ENCODE measurements at places on chromosomes 3 and 15.

DNA sequence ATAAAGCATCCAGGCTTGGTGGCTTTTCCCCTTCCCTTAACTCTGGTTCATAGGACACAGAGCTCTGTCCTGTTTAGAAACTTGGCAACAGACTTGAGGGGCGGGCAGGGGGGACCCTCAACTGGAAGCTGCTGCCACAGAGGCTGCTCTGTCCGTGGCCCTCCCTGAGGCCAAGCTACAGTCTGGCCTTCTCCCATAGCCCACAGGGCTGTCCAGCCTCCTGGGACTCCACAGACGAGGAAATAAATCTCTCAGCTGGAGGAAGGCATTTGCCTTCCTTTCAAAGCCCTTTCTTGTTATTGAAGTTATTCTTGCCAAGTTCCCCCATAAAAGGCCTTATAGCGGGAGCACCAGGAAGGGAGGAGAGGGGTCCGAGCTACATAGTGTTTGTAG lies 248.8 kb upstream of the TPM1 start:
- DNase-seq: no peak

- no peak for DNase-seq
Observed at GRCh38 chr15:83068054-83068453, 1.0 kb upstream of the BTBD1 start.

DNA sequence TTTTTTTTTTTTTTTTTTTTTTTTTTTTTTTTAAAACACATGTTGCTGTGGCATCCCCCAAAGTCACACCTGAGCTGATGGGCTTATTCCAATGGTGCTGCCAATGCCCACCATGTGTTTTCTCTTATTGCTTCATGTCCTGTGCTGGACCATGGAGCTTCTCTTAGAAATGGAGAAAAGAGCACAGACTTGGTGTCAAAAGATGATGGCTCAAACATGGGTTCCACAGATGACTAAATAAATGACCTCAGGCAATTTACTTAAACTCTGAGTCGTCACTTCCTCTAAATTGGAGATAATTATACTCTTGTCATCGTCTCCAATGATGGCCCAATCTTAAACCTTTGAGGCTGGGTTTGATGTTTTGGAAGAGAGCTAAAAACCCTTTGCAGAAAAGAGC lies 28.1 kb downstream of the CHST2 start:
- no peak for DNase-seq

DNA sequence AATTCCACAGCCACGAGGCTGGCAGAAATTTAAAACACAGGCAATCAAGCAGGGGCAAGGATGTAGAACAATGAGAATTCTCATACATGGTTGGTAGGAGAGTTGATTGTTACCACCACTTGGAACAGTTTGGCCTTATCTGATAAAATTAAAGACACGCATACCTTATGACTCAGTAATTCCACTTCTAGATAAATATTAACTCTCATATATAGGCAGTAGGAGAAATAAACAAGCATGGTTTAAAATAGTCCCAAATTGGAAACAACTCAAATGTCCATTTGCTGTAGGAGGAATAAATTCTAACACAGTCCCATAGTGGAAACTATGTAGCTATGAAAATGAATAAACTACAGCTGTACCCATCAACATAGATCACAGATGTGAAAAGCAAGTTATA lies 42.3 kb upstream of the USP3 start:
- no peak for DNase-seq

DNA sequence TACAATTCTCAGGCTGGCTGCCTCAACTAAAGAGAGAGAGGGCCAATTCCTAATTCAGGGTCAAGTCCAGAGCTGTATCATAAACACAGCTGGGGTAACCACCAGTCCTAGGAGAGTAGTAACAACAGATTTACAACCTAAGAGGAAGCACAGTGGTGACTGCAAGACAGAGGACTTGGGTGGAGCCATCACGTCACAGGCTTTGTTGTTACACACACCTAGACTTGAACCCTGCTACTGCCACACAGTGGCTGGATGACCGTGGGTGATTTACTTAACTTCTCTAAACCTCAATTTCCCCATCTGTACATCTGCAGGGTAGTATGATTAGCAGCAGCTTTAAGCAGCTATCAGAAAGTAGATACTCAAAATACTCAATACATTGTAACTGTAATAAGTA lies 78.6 kb downstream of the MYLK start:
- DNase-seq: no peak

- no peak for DNase-seq
Observed at GRCh38 chr3:172752651-172753050, 2.1 kb downstream of the ECT2 start.

DNA sequence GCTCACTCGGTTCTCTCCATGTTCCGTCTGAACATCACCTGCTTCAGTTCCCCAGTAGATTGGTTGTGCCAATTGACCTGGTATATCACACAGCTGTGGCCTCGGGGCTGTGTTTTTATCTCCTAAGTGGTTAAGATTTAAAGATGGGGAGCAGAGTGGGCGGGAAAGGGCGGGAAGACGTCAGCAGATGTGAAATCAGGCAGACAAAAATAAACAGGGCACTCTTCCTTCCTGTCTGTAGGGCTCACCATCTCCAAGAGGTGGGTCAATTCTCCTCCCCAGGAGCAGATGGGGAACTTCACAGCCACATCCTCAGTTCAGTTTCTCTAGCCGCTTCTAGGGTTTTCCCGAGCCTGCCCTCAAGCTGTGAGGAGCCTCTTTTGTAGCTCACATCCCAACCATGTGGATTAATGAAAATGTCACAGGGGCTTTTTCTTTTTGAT lies 26.8 kb upstream of the LIMD1 start:
- DNase-seq: no peak

DNA sequence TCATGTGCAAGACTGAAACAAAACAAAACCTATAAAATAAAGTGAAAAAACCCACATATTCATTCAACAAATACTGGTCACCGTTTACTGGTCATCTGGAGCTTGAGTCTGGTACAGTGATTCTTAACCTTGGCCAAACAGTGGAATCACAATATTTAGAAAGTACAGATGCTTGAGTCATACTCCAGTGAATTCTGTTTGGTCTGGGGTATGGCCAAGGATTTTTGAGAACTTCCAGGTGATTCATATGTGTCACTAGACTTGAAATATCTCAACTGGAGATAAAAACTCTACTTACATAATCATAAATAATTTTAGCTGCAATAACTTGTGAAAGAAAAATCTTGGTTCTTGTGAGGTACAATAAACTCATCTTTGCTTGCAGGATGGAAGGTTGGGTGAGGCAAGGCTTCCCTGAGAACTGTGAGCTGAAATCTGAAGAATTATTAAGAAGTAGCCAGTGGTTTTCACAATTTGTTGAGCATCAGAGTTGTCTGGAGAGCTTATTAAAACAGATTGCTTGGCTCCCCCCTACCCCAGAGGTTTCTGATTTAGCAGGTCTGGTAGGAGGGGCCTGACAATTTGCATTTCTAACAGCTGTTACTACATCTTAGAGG lies 9.6 kb downstream of the NEK11 start:
- DNase-seq: no peak

DNA sequence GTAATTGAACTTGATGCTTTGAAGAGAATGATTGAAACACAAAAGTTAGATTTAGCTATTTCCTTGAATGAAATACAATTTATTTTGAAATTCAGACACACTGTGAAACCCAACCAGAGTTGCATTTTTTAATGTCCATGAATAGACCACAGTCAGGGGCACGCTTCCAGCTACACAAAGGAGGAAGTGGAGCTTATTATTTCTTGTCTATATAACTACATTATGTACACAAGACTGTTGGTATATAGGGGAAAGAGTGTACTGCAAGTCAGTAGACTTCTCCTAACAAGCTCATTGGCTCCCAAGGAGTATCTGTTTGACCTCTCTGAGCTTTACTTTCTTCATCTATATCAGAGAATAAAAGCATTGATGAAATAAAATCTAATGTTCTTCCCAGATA lies 326.2 kb downstream of the RYR3 start:
- DNase-seq: no peak

DNA sequence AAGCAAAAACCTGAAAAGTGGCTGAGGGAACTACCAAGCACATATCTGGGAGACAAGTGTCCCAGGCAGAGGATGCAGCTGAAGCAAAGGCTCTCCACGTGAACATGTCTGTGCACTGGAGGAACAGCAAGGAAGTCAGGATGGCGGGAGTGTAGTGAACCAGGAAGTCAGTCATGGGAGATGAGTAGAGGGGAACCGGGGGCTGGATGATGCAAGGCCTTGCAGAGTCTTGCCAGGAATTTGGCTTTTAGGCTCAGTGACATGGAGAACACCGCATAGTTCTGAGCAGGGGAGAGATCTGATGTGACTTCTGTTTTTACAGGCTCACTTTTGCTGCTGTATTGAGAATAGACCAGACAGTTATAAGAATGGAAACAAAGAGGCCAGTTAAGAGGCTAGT lies 19.0 kb downstream of the C2CD4A start:
- DNase-seq: no peak

- no peak for DNase-seq
Observed at GRCh38 chr3:57935539-57935938, 72.7 kb upstream of the FLNB start.

GRCh38 chr15:70852501-70853317 lies 1.2 kb downstream of the LARP6 start:
- DNase-seq: no peak

GRCh38 chr15:55108858-55109518 lies 87.8 kb downstream of the RSL24D1 start:
- peak; percentile 18 for DNase-seq

GRCh38 chr3:188947401-188948280 lies 224.1 kb upstream of the TPRG1 start:
- DNase-seq: no peak

DNA sequence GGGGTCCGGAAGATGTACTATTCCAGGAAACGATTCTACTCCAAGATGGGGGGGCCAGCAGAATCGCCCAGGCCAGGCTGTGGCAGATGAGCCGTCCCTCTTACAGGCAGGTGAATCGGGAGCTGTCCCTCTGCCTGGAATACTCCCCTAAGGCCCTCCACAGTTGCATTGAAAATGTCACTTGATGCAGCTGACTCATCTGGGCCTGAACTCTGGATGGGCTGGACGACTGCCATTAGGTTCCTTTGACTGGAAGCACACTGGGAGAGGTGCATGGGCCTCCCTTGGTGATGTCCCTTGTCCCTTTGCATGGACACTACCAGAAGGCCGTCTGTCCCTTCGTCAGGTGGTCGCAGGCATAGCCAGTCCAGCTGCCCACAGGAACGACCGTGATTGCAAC lies 69.6 kb upstream of the HRH1 start:
- DNase-seq: no peak

DNA sequence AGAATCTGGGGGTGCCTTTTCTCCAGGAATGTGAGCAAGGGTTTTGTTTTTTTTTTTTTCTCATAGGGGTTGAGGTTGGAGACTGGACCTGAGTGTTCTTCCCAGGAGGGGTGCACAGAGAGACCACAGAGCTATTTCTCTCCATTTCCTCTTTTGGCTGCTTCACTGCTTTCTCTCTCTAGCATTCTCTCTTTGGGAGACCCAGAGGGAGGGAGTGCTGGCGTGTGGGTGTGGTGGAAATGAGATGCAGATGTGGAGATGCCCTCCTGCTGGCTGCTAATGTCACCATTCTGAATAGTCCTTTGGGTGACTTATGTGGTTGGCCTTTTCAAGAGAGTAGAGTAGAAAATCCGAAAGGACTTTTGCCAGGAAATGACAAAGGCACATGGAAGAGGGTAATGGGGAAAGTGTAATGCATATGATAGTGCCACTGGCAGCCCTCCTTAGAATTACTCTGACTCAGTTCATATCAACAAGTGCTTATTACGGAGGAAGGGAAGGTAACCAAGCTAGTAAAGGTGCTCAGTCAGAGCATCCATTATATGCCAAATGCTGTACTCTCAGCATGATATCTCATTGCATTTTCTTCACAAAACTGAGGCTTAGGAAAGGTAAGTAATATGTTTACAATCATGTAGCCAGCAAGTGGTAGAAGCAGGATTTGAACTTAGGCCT lies 1.9 kb downstream of the SYN2 start:
- no peak for DNase-seq

DNA sequence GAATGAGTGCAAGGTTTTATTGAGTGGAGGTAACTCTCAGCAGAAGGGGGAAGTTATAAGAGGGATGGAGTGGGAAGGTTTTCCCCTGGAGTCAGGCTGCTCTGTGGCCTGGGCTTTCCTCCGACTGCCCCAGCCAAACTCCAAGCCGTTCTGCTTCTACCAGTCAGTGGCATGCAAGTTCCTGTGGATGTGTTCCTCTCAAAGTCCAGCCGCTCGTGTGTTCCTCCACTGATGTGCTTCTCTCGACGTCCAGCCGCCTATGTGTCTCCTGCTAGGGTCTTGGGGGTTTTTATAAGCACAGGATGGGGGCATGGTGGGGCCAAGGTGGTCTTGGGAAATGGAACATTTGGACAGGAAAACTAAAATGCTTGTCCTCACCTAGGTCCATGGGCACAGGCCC lies 9.0 kb upstream of the U2SURP start:
- no peak for DNase-seq

- no peak for DNase-seq
Observed at GRCh38 chr15:25883463-25884259, 20.5 kb upstream of the ATP10A start.

GRCh38 chr3:16917980-16918682 lies 33.4 kb downstream of the PLCL2 start:
- DNase-seq: no peak

- DNase-seq: no peak
Observed at GRCh38 chr3:114447545-114447944, 153.7 kb downstream of the TIGIT start.

GRCh38 chr3:89533275-89533674 lies 425.9 kb downstream of the EPHA3 start:
- no peak for DNase-seq

DNA sequence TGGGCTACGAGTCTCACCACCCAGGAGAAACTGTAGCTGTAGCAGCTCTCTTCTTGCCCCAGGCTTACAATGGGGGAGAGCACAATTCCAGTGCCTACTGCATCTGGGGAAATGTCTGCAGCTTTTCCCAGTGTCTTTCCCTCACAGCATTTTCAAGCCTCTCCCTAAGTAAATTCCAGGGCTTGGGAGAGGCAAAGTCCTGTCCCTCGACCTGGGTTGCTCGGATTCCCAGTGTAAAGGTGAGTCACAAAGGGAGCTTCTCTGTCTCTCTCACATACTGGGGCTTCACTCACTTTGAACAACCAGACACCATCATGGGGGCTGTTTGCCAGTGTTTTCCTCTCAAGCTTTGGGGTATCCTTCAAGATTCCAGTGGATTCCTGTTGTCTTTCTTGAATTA lies 689.4 kb upstream of the NAALADL2 start:
- DNase-seq: no peak

GRCh38 chr15:86375733-86376280 lies 296.1 kb downstream of the AGBL1 start:
- no peak for DNase-seq

- DNase-seq: no peak
Observed at GRCh38 chr3:40524222-40524567, 565 bp upstream of the ZNF621 start.

DNA sequence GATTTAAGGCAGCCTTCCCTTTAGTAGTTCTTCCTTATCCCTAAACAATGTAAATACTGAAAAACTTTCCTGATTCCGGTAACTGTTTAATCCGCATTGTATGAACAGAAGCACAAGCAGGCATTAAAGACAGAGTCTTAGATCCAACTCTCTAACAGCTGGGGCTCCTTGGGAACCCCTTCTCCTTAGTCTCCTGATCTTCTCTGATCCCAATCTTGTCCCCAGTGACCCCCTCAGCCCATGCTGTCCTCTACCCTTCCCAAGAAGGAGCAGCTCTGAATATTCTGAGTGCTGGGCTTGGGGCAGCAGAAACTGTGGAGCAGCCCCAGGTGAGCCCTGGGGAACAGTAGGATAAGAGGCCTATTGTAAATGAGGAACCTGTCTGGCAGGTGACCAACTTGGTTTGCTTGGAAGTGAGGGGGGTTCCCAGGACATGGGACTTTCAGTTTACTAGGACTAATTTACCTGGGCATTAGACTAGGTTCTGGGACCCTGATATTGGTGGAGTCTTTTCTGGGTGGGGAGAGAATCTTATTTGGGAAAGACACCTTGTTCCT lies 13.0 kb upstream of the SLC30A4 start:
- no peak for DNase-seq
